ENCODE measurements at places on chromosomes 16 and 17. TPM values are rescaled to one million over a fixed set of nuclear protein-coding genes. Genes with fewer than 3 reads are reported as not detected.
A peak's percentile ranks its signal among the peaks of the same experiment; 100 is the strongest.

DNA sequence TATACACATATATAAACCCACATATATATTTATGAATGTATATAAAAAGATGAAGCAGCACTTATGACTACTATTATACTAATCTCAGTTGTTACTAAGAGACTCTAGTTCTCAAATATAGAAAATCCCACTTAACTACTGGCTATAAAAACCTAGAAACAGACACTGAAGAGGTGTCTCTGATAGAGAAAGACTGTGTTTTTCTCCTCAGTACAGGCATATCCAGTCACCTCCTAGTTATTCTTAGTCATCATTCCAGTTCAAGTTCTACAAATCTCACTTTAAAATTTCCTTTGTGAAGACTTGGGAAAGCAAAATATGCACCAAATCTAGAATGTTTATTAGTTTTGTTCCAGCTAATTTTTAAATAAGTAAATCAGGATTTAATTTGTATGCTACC lies 93.9 kb downstream of the STH start:
- no peak for DNase-seq
- H3K27me3 ChIP-seq: no peaks in the 10 kb centered on the region
- H3K36me3 ChIP-seq: peaks cover 16% of the 10 kb centered on the region
- H3K4me1 ChIP-seq: peaks cover 58% of the 10 kb centered on the region
- H3K27ac ChIP-seq: no peak overlapping the region
- H3K4me3 ChIP-seq: no peak overlapping the region

DNA sequence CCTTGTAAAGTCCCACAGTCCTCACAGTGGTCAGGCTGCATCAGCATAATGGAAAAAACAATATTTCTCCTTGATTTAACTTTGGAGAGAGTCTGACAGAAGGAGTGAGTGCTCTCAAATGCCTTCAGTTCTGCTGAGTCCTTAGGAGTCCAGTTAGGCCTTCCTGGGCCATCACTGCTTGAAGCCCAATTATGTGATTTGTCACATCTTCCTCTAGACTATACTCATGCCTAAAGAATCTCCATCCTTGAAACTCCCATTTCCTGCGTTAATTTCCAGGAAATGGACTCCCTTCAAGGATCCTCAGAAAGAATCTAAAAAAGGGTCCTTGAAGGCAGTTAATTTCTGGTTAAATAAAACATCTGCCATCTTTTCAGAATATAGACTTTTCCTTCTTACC lies 52.8 kb downstream of the SLFN5 start:
- DNase-seq: no peak
- H3K4me1 ChIP-seq: no peaks in the 10 kb centered on the region
- no peaks in the 10 kb centered on the region for H3K27me3 ChIP-seq
- no peaks in the 10 kb centered on the region for H3K36me3 ChIP-seq

GRCh38 chr16:2429034-2429770 lies at the start of gene CCNF:
Gene CCNF (plus strand): TSS chr16:2429447. CDS start chr16:2429482, 35 bp downstream.
- H3K27ac ChIP-seq: peak within 1 kb of the TSS; percentile 72
- H3K4me1 ChIP-seq: peaks cover 15% of the 10 kb centered on the region
- peak; percentile 99 for DNase-seq

GRCh38 chr17:7285679-7286078 lies 4.2 kb downstream of the SLC2A4 start:
- H3K4me3 ChIP-seq: no peak overlapping the region
- H3K27ac ChIP-seq: peak overlapping the region; percentile 98
- peaks cover 7% of the 10 kb centered on the region for H3K27me3 ChIP-seq

The CES4A gene
- 2.8 TPM for total RNA-seq

DNA sequence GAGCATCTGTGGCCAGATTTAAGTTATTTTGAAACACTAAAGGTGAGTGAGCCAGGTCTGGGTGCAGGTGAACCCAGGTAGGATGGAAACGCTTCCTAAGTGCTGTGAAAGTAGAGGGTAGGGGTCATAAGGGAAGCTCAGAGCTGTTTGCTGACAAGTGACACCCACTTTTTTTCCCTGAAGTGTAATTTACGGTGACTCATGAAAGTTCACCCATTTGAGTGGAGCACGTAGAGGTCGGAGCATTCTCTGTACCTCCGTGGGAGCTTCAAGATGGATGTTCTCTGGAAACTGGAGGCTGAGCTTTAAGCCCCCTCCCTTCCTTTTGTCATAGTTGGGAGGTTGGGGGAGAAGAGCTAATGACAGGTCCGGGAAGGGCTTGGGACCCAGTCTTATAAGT lies 44.3 kb downstream of the MPRIP start:
- H3K4me3 ChIP-seq: no peak overlapping the region
- H3K27ac ChIP-seq: no peak overlapping the region
- DNase-seq: no peak
- H3K36me3 ChIP-seq: peaks cover 24% of the 10 kb centered on the region
- no peaks in the 10 kb centered on the region for H3K27me3 ChIP-seq

DNA sequence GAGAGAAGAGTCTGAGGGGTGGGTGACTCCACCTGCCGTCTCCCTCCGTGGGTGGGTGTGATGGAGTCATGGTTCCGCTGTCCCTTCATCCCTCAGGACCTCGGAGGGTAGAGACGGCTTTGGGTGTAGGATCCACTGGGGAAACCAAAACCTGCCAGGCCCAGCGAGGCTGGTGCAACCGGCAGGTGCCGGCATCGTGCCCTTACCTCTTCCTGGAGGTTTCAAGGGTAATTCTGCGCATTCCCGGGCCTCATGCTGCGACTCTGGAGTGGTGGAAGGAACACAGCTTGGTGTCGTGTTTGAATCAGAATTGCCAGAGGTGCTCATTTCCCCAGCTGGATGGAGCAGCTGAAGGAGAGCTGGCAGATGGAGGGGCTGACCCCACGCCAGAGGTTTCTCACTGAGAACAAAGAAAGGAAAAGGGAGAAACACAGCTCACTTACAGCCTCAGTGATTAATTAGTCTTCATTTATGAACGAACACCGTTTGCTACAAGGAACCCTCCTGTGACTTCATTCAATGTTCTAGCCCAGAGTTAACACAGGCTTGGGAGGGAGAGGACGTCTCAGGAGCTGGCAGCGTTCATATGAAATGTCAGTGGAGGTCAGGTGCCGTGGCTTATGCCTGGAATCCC lies 16.3 kb upstream of the ATP2A3 start:
- no peak for DNase-seq
- no peak overlapping the region for H3K4me3 ChIP-seq
- no peaks in the 10 kb centered on the region for H3K27me3 ChIP-seq
- H3K27ac ChIP-seq: no peak overlapping the region
- no peaks in the 10 kb centered on the region for H3K36me3 ChIP-seq
- peaks cover 33% of the 10 kb centered on the region for H3K4me1 ChIP-seq

The KRT34 gene
- total RNA-seq: not detected

The ZG16 gene
- total RNA-seq: not detected

The CD300E gene
- total RNA-seq: 5.0 TPM

The SSTR5 gene
- not detected for total RNA-seq

DNA sequence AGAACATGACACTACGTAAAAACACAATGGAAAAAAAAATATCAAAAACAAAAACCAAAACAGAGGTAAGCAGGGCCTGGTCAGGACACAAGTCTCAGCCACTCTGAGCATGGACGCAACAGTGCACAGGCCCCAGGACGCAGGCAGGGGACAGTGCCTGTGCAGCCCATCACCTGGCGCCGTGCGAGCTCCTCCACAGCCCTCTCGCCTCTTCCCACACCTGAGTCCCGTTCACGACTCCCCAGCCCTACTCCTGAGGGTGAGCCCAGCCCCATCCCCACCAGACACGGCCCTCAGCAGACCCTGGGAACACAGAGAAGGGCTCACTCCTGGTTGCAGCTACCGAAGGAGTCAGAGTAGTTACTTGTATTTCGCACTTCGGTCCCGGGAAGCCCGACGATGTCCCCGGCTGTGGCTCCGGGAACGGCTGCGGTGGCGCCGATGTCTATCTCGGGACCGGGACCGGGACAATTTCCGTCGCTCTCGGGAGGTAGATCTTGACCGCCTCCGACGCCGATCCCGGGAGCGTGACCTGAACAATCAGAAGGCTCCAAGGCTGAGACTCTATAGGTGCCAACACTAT lies 9.4 kb downstream of the HBQ1 start:
- no peaks in the 10 kb centered on the region for H3K4me1 ChIP-seq
- H3K27me3 ChIP-seq: no peaks in the 10 kb centered on the region
- no peak for DNase-seq
- no peak overlapping the region for H3K27ac ChIP-seq
- H3K4me3 ChIP-seq: no peak overlapping the region

- no peaks in the 10 kb centered on the region for H3K36me3 ChIP-seq
- no peak overlapping the region for H3K4me3 ChIP-seq
- H3K4me1 ChIP-seq: peaks cover 16% of the 10 kb centered on the region
- H3K27ac ChIP-seq: no peak overlapping the region
These were observed 101.2 kb downstream of the RPTOR start for GRCh38 chr17:80645706-80646325.

- H3K4me3 ChIP-seq: no peak overlapping the region
- peaks cover 50% of the 10 kb centered on the region for H3K4me1 ChIP-seq
- no peaks in the 10 kb centered on the region for H3K36me3 ChIP-seq
- H3K27me3 ChIP-seq: peaks cover 6% of the 10 kb centered on the region
These were observed 5.6 kb upstream of the CIITA start for GRCh38 chr16:10871157-10871991.

The MYH13 gene
- total RNA-seq: not detected

GRCh38 chr16:79042886-79043285 lies 557.7 kb downstream of the MAF start:
- H3K4me1 ChIP-seq: no peaks in the 10 kb centered on the region
- H3K4me3 ChIP-seq: no peak overlapping the region
- no peak for DNase-seq
- no peaks in the 10 kb centered on the region for H3K36me3 ChIP-seq
- H3K27ac ChIP-seq: no peak overlapping the region

GRCh38 chr16:67283826-67284555 lies 4.7 kb downstream of the PLEKHG4 start:
- H3K36me3 ChIP-seq: no peaks in the 10 kb centered on the region
- DNase-seq: no peak
- H3K27me3 ChIP-seq: no peaks in the 10 kb centered on the region
- no peak overlapping the region for H3K27ac ChIP-seq
- no peak overlapping the region for H3K4me3 ChIP-seq
- H3K4me1 ChIP-seq: peaks cover 10% of the 10 kb centered on the region

DNA sequence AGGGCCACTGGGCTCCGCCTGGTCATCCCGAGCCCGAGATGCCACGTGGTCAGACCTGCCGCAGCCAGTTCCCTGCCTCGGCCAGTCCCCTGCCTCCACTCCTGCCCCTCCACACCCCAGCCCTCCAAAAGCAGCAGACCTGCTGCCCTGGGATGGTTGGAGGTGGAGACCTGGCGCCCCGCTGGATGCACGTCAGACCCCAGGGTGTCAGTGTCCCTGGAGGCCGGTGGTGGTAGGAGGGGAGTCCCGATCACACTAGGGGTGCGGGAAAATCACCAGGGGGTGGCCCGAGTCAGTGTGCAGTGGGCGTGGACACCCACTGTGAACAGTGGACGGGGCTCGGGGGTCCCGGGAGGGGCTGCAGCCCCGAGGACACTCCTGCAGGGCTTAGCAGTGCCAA lies 26.9 kb downstream of the TPSG1 start:
- H3K4me1 ChIP-seq: peaks cover 24% of the 10 kb centered on the region
- H3K27ac ChIP-seq: peak overlapping the region; percentile 88
- no peak for DNase-seq
- H3K4me3 ChIP-seq: no peak overlapping the region

DNA sequence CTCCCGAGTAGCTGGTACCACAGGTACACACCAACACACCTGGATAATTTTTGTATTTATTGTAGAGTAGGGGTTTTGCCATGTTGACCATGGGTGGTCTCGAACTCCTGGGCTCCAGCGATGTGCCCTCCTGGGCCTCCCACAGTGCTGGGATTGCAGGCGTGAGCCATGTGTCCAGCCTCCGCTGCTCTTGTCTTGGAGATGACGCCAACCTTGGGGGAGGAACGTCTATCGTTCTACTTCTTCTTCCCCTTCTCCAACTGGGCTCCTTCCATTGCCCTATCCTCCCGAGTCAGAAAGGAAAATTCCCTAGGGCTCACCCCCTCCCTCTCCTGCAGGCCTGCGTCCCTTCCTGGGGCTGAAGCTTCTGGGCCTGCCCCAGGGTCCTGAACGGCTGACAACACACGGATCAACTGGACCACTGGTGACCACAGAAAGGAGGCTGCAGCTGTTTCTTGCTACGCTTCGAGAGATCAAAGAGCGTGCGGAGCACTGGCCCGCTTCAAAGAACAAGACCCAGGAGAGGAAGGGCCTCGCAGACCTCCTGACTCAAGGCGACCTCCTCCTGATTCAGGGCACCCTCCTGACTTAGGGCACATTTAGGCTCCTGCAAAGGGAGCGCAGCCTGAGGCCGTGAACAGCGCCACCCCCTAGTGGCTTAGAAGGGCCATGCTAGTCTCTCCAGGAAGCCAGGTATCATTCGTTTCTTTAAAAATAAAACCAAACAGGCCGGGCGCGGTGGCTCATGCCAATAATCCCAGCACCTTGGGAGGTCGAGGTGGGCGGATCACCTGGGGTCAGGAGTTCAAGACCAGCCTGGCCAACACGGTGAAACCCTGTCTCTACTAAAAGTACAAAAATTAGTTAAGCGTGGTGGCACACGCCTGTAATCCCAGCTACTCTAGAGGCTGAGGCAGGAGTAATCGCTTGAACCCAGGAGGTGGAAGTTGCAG lies 48.5 kb upstream of the HELZ start:
- H3K27me3 ChIP-seq: no peaks in the 10 kb centered on the region
- DNase-seq: no peak
- H3K4me1 ChIP-seq: peaks cover 24% of the 10 kb centered on the region
- no peak overlapping the region for H3K27ac ChIP-seq

GRCh38 chr16:7037495-7037894 lies 295.1 kb upstream of the RBFOX1 start:
- H3K4me1 ChIP-seq: no peaks in the 10 kb centered on the region
- H3K36me3 ChIP-seq: no peaks in the 10 kb centered on the region
- H3K27ac ChIP-seq: no peak overlapping the region

DNA sequence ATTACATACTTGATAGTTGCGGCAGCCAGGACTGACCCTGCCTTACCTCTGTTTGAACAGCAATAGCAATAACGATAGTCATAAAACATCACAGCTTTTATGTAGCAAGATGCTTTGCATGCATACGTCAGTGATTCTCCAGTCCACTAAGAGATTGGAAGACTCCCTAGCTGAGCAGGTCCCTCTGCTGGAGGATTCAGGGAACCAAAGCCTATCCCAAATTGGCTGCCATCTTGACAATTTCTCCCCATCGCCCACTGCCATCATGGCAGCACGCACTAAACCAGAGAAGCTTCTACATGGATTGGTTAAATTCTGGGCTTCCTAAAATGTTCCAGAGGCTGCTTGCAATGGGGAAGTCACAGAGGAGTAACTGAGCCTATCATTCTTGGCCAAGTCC lies 360.6 kb upstream of the XYLT1 start:
- H3K36me3 ChIP-seq: no peaks in the 10 kb centered on the region
- H3K27ac ChIP-seq: no peak overlapping the region
- H3K27me3 ChIP-seq: no peaks in the 10 kb centered on the region
- no peak overlapping the region for H3K4me3 ChIP-seq
- no peaks in the 10 kb centered on the region for H3K4me1 ChIP-seq

DNA sequence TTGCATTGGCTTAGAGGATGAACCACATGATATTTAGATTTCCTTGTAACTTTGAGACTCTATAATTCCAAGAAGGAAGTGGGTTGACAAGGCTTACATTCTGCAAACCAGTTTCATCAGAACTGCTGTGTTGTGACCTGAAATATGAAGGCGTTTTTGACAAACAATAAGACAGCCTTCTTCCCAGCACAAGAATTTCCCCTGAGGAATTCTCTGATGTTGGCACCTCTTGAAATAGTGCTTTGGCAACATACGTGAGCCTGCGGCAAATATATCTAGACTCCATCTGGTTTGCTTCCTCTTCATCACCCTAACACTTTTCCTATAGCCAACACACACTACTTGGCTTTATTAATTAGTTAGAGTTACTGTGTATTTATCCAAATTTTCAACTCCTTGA lies 585.5 kb upstream of the SOX9 start:
- no peak overlapping the region for H3K27ac ChIP-seq
- no peaks in the 10 kb centered on the region for H3K4me1 ChIP-seq

- no peaks in the 10 kb centered on the region for H3K27me3 ChIP-seq
- no peak for DNase-seq
- no peaks in the 10 kb centered on the region for H3K36me3 ChIP-seq
These were observed 58.8 kb downstream of the SLFN11 start for GRCh38 chr17:35314415-35315216.
